ENCODE measurements at places on chromosomes 5 and 9. TPM values are rescaled to one million over a fixed set of nuclear protein-coding genes. Genes with fewer than 3 reads are reported as not detected.

DNA sequence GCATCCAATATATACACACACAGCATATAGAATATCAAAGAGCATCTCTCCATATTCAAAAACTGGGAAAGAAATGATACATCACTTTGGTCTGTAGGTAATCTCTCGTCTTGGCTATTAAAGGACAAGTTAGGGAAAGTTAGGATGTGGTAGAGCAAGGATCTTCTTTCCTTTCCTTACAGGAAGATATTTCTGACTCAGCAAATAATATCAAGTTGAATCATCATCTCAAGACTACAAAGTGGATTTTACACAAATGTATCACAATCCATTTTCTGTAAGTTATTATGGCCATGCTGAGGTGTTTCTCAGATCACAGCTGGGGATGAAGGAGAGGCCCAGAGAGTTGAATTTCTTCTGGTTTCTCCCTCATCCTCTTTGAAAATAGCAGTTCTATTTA lies 651.7 kb upstream of the CCNG1 start:
- no peak for DNase-seq

DNA sequence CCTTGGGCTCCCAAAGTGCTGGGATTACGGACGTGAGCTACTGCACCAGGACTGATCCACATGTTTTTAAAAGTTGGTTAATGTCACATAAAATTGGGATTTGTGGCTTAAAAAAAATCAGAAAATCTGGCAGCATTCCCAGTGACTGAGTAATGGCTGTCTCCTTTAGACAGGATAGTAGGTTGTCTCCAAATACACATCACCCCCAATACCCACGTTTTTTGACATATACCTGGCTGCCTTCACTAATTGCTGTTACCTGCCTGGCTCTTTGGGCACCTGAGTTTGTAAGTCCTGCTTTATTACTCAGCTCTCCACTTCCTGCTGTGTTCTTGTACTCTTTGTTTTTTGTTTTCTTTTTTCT lies 84.8 kb downstream of the KDM4C start:
- no peak for DNase-seq

- DNase-seq, result no peak
Observed at GRCh38 chr9:110029429-110029955, 178.5 kb downstream of the C9orf152 start.

- DNase-seq, result no peak
Observed at GRCh38 chr9:125822160-125822559, 75.0 kb downstream of the PBX3 start.

GRCh38 chr9:107707428-107707837 lies 217.9 kb upstream of the KLF4 start:
- no peak for DNase-seq

DNA sequence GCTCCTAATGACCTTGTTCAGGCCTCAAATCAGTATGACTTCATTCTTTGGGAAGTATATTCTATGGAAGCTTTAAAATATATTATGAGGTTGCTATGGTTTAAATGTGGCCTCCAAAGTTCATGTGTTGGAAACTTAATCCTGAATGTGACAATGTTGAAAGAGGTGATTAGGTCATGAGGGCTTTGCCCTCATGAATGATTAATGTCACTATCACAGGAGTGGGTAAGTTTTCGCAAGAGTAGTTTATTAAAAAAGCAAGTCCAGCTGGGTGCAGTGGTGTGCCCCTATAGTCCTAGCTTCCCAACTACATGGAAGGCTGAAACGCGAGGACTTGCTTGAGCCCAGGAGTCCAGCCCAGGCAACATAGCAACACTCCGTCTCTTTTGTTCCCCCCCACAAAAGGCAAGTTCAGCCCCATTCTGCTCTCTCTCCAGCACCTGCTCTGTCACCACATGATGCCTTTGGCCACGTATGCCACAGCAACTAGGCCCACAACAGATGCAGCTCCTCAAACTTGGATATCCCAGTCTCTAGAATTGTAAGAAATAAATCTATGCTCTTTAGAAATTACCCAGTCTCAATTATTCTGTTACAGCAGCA lies 105.3 kb downstream of the SIL1 start:
- DNase-seq, result no peak

Gene FOXI1
- not detected for total RNA-seq

Gene JAKMIP2
- 36.8 TPM for total RNA-seq

Gene SPATA31A3
- not detected for total RNA-seq

Gene SEMA4D
- 33.5 TPM for total RNA-seq

Gene TAS2R1
- not detected for total RNA-seq

Data from neural crest cell (in vitro differentiated cells).